Stimulated activated CD8-positive, alpha-beta memory T cell treated with anti-CD3 and anti-CD28 coated beads, Interleukin-4, amount 100 ng/mL, for 1 hour (primary cell): ENCODE measurements at places on chromosomes 7 and 10.

GRCh38 chr7:112985377-112985987, 101.1 kb downstream of the GPR85 start:
- no peak for DNase-seq

DNA sequence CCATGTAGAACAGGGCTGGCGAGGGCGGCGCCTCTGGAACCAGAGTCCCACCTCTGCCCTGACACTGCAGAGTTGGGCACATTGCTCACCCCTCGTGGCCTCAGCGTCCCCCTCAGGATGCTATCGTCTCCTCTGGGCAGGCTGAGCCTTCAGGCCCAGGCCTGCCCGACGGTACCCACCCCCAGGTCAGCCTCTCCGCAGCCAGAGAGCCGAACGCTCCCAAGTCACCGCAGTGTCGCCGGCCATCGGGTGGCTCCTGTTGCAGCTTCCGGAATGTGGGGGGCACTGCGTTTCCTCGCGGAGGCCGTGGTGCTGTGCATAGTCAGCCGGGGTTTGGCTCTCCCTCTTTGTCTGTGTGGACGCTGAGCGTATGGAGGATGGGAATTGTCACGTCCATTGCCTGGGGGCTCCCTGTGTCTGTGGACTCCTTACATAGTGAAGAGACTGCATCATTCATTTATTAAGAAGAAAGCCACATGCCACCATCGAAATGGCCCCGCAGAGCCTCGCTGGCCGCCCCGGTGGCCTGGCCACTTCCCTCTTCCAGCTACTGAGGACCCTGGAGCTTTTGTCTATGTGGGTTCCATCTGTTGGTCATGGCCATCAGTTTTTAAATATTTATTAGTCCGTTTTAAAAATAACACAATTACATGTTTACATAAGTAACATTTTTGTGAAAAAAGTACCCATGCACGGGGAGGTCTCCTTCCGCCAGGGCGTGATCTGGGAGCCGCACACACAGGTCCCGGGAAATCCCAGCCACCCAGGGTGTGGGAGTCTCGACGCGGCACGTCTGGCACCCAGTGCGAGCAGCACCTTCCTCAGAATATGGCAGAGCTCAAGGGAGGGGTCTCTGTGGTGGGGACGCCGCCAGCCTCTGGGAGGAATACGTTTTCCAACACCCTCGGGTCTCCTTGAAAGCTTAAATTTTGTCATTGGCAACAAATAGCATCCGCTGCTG, 15.6 kb downstream of the NKX6-2 start:
- no peak for DNase-seq

DNA sequence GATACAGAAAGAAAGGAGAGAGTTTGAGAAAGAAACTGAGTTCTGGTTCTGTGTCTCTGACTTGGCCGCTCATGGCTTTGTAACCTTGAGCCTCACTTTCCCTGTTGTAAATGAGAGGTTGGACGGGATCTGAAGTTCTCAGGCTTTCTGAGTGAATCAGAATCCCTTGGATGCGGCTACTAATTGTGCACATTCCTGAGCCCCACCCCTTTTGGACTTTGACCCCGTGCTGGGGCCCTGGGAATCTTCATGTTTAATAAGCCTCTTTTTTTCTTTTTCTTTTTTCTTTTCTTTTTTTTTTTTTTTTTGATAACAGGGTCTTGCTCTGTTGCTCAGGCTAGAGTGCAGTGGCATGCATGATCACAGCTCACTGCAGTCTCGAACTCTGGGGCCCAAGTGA, 26.9 kb downstream of the SLC25A28 start:
- DNase-seq = no peak

- no peak for DNase-seq
Measured at GRCh38 chr10:33183655-33184054, 150.8 kb downstream of the NRP1 start.

- DNase-seq = no peak
Measured at GRCh38 chr10:101485681-101486554, 102.1 kb downstream of the POLL start.

DNA sequence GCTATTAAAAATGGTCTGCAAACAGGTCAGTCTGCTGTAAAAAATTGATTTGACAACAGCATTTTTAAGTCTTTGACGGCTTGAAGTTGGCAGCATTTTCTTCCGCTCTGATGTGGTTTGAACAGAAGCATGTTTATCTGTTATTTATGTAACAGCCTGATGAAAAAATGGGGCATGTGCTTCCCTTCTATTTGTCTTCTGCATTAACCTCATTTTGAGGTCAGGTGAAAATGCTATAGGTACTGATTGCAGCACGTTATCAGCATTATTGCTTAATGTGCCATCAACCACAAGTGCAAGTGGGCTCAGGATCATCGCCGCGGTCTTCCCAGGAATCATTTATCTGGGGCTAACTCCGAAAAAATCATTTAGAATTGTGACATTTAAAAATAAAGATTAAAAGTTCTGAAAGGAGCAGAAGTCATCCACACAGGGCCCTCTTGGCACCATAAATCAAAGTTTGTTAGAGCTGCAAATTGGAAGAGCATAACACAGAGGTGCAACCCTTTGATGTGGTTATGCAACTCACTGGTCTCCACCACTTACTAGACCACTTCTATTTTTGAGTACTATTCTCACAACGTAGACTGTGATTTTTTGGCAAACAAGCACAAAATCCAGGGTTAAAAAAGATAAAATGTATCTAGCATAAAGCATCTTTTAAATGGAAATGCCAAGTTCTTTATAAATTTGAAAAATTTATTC, 307.7 kb downstream of the MDFIC start:
- no peak for DNase-seq

GRCh38 chr10:15043674-15044073, at the start of gene OLAH:
Gene OLAH, plus strand, starts transcription at chr10:15043943. Its CDS starts 3,346 bp downstream, at chr10:15047289.
- no peak for DNase-seq

GRCh38 chr10:44715136-44715535, 196.0 kb upstream of the TMEM72 start:
- DNase-seq = no peak

- DNase-seq = no peak
Measured at GRCh38 chr10:35089611-35090161, 455 bp downstream of the CUL2 start.

DNA sequence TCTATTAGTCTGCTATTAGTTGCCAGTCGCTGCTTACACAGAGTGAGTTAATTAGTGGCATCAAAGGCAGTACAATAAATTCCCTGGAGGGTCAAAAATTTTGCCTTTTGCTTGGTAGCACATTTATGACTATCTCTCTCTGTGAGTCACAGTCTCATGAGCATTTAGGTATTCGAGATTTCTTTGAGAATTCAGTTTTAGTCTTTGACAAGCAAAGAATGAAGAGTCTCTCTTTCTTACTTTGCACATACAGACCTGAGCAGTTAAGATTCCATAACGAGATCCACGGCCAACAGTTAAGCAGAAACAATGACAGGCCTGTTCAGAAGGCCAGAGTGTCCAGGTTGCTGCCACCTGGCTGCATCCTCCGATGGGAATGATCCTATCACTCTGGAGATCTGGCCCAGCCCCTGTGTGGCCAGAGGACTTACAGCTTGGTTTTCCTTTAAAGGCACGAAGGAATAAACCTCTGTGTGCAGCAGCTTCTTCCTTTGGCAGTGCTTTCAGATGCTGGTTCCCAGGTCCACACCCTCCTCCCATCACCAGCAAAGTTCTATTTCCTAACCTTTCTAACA, 80.6 kb downstream of the GLI3 start:
- no peak for DNase-seq

DNA sequence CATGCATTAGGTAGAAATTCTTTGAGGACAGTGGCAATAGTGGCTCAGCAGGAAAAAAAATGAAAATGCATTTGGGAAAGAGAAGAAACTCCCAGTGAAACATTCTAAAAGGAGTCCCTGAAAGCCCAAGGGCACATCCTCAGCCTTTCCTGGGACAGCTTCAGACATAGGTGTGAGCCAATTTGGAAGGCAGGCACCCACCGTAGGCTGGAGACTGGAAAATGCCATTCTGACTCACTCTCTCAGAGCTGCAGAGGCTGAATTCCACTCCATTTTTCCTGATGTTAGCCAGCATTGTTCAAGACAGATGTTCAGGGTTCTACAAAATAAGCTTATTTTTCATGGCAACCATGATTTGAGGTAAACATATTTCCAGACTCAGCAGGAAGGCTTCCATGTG, 379.0 kb upstream of the FZD8 start:
- DNase-seq = no peak

- DNase-seq = no peak
Measured at GRCh38 chr10:131024259-131025131, 287.0 kb downstream of the TCERG1L start.

- DNase-seq = no peak
Measured at GRCh38 chr7:73520673-73521635, 1.1 kb downstream of the BAZ1B start.

- DNase-seq = no peak
Measured at GRCh38 chr7:30647589-30648364, 34.5 kb downstream of the CRHR2 start.

- no peak for DNase-seq
Measured at GRCh38 chr7:107234436-107234835, 65.6 kb downstream of the HBP1 start.
